Fibroblast of skin of left quadriceps (primary cell): ENCODE measurements at places on chromosomes 6 and 20.
A peak's percentile ranks its signal among the peaks of the same experiment; 100 is the strongest.

DNA sequence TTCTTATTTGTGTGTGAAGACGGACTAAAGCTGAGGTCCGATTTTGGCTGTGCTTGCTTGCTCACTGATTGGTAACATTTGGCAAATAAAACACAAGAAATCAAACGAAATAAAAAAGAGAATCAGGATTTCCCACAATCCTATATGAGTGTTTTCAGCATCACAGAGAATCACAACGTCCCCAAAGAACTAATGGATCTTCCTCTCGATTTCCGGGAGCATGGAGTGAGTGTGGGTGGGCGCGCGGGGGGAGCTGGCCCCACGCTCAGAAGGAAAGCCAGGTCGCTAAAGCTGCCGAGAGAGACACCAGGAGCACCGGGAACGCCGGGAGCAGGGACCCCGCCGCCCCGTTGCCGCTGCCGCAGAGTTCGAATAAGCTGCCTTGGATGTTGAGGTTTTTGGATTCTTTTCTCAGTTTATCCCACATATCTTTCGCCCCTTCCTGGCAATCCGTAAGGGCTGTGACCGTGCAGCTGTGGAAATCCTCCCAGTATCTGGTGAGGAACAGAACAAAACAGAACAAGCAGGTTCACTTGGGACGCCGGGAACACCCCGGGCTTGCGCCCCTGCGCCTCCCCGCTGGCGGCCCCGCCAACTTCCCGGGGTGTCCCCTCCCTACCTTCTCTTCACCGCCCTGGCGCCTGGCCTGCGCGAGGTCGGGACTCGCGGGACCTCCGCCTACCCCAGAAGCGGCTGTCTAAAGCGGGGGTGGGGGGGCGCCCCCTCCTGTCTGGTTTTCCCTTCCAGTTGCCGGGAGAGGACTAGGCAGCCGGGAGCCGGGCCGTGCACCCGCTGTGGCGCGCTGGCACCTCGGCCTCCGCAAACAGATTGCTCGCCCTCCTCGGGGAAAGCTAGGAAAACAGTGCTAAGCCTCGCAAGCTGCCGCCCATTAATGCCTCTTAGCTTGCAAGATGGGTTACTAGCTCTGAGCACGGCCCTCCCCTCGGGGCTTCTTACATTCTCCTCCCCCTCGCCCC, 7.7 kb downstream of the NRN1 start:
- DNase-seq = no peak

- DNase-seq = no peak
These were observed 234.2 kb upstream of the CITED2 start for GRCh38 chr6:139608466-139609261.

DNA sequence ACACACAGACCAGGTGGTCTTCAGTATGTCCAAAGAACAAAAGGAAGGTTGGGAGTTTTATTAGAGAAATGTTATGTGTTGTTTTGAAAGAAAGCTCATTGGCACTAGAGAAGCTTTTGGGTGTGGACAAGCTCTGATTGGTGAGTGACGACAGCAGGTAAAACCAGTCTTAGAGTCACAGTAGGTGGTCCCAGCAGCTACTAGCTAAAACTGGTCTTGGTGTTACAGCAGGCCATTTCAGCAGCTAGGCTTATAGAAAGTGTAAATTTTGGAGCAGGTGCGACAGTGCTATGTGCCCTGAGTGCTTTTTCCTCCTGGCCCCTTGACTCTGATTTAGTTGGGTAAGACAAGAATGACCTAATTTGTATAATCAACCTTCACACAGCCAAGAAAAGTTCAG, 3.6 kb downstream of the CLDN20 start:
- DNase-seq = no peak

DNA sequence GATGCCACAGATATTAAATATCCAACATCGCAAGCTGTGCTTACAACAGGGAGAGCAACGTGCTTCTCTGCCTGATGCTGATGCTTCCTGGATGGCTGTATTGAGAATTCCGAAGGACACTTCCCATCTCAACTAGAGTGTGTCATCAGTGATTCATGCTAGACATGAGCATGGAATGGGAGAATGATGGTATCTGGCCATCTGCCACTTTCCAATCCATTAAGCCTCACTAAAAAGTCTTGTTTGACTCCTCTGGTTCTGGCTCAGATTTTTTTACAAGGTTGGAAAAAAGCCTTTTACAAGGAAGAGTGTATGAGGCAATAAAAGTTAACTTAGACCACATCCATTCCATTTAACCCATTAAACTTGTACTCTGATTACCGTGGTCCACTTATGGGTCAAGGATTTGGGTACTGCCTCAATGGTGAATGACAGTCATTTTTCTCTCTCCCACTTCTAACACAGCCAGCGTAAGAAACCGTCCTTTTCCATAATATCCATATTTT, 265.3 kb downstream of the UST start:
- peak; percentile 99 for DNase-seq

DNA sequence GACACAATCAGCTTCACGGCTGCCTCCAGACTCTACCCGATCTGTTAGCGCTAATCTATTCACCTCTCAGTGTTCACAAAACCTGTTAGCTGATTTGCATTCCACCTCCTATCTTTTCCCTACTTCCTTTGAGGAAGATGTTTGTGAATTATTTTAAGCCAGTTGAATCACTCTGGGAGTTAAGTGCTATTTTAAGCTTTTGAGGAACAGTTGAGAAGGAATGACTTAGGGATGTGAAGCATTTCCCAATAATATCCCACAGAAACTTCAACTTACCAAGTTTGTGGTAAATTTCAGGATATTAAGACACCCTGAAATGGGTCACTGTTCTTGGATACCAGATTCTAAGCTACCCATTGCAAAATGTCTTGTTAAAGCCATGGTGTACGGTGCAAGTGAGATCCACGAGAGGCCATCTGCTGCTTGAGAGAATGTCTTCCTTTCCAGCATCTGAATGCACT, 145.2 kb upstream of the CITED2 start:
- DNase-seq = peak; percentile 55

DNA sequence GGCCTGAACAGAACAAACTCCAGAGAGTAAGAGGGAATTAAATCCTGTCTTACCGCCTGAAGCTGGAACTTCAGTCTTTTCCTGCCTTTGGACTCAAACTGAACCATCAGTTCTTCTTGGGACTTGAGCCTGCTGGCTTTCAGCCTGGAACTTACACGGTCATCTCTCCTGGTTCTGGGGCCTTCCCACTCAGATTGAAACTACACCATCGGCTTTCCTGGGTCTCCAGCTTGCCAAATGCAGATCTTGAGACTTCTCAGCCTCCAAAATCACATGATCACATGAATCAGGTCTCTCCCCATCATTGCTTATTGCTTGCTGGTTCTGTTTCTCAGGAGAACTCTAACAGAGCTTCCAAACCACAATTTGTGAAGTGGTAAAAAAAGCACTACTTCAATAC, 276.3 kb downstream of the KIF16B start:
- no peak for DNase-seq

DNA sequence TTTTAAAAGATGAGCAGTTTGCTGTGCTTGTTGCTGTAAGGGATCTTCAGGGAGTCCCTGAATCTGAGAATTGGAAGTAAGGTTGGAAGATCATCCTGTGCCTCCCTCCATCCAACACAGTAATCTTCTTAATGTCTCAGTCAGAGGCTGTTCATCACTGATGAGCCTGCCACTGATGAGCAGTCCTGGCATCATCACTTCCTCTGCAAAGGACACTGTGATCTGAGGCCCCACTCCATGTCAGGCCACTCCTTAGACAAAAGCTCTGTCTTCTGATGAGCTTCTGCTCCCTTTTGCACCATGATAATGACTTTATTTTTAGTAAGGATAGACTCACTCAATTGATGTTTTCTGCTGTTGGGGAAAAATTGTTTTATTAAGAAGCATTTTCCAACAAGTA, 121.0 kb downstream of the UST start:
- no peak for DNase-seq

DNA sequence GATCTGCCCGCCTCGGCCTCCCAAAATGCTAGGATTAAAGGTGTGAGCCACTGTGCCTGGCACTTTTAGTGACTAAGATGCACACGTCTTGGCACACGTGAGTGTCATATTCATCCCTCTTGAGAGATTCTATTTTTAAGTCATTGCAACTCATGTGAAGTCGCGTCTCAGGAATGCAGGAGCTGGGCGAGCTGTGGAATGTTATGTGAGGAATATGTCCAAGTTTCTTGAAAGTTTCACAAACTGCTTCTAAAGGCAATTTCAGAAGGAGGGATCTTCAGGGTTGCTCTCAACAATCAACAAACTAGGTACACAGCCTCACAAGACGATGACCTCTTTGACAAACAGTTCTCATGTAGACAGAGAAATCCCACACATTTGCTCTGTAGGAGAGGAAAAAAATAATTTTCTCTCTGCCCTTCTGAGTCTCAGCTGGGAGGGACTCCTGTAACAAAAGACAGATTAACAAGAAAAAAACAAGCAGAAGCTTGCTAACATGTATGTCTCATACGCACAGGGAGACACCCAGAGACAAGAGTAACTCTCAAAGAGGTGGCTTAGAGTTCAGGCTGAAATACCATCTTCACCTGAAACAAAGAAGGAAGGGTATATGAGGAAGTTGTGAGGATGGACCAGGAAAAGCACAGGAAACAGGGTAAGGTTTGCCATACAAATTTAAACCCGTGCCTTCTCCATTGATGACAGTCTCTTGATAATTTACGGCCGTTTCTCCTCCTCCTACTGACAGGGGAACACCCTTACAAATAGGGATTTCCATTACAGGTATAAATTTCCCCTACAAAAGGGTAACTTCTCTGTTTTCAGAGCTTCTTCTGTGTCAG, 45.3 kb upstream of the FAM50B start:
- peak; percentile 89 for DNase-seq

GRCh38 chr20:1854246-1854645, 41.0 kb upstream of the SIRPA start:
- no peak for DNase-seq

- peak; percentile 72 for DNase-seq
These were observed 16.5 kb upstream of the TINAG start for GRCh38 chr6:54291738-54292137.

GRCh38 chr20:37986044-37986858, 47.0 kb downstream of the TTI1 start:
- no peak for DNase-seq

GRCh38 chr6:112899541-112899940, 552.4 kb downstream of the RFPL4B start:
- no peak for DNase-seq

DNA sequence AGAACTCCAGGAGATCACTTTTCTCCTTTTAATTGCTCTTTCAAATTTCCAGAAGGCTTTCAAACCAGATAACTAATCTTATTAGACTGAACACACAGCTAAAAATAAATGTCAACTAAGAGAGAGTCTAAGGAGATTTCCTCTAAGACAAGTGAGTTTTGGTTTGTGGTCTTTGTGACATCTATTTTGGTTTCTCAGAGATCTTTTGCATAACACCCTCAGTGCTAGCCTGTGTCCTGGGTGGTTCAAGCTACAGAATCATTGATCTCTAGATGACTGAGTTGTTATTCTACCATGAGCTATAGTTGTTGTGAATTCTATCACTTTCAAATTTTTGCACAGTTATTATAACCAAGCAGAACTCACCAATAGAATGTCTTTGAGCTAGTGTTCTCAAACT, 49.1 kb upstream of the PLCB4 start:
- no peak for DNase-seq

GRCh38 chr20:33441142-33441955, 2.2 kb downstream of the SNTA1 start:
- DNase-seq = no peak

DNA sequence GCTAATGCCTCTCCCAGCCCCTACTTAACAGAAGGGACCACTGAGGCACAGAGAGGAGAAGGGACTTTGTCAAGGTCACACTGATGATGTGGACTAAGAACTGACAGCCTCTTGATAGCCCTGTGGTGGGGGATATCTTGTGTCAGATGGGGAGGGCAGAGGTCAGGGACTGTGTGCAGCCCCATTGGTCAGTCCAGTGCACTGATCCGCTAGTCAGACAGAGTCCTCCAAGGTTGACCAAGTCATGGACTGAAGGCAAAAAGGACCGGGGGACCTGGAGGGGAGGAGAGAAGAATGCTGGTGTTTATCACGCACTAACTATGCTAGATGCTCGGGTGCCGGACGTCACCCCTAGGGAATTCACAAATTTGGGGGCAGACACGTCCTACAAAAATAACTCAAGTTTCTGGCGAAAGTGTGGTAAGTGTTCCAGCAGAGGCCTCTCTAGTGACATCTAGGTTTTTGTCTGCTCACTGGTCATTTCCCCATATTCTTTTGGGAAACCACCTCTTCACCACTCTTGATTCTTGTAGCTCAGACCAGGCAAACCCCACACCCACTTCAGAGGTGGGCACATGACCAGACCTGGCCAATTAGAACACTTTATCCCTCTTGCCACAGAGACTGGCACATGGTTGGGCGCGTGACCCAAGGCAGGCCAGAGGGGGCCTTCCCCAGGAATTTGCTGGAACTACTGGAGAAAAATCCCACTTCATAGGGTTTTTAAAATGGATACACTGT, 21.0 kb downstream of the TCF15 start:
- no peak for DNase-seq

GRCh38 chr20:32158943-32159660, 48.4 kb downstream of the PLAGL2 start:
- DNase-seq = no peak

DNA sequence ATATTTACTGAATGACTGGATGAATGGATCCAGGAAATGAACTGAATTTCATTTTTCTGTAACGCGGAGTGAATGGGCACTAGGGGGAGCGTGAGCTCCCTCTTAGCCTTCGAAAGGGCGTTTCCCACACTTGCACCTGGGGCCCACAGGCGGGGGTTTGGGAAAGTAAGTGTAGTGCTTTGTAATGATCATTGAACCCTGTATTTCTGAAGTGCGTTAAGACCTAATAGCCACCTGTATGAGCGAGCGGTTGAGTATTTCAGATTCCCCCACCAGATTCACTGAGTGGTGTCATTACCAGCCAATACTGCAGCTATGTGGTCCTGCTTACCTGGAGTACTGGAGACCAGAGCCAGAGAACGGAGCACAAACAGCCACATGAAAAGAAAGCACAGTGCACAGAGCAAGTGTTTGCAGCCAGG, 10.5 kb downstream of the SYTL3 start:
- no peak for DNase-seq

DNA sequence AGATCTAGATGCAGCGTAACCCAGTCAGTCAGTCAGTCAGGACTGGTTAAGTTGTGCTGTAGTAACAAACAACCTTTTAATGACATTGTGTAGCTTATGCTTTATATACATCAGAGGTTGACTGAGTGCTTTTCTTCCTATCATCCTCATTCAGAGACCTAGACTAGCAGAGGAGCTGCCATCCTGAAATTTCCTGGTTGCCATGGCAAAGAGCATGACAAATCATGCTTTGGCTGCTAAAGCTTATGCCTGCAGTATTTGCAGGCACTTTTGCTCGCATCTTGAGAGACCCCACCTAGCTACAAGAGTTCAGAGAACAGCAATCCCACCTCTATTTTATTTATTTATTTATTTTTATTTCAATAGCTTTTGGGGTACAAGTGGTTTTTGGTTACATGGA, 244.0 kb downstream of the BTBD3 start:
- DNase-seq = no peak

GRCh38 chr6:6788394-6789032, 200.0 kb downstream of the LY86 start:
- DNase-seq = no peak

GRCh38 chr6:118309337-118310093, 238.6 kb upstream of the PLN start:
- DNase-seq = no peak

- no peak for DNase-seq
These were observed at the start of gene SAMD3 for GRCh38 chr6:130222775-130223174. SAMD3 (minus strand) TSS chr6:130222951; CDS start chr6:130215273, 7,678 bp downstream.

GRCh38 chr6:137878486-137879285, 11.6 kb downstream of the TNFAIP3 start:
- DNase-seq = no peak
